Fibroblast of skin of back (primary cell): ENCODE measurements at places on chromosomes 3 and 15.

GRCh38 chr15:98876451-98877369 is 130.9 kb downstream of the PGPEP1L start:
- DNase-seq: peak; percentile 73

DNA sequence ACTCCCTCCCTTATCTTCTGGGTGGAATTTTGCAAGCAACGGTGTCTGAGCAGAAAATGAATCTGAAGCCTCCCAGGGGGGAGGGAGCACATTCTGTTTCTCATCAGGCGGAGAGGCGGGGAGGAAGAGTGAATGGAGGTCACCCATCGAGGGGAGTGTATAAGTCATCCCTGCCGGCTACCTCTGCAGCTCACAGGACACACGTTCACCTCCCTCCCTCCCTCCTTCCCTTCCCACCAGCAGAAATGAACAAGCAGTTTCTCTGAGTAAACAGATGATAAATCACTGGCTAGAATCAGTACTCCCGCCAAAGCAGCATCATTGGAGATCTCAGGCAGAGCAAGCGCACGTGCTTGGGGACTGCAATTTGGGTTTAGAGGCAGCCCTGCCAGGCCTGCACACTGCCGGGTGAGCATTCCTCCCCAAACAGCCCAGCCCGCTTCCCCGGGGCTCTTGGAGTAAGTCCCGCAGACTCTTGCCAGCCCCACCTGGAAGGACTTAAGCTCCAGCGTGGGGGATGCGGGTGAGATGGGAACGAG is 38.3 kb downstream of the CPN2 start:
- peak; percentile 13 for DNase-seq

GRCh38 chr3:148992027-148992634 is 791 bp downstream of the GYG1 start:
- DNase-seq: peak; percentile 53

- no peak for DNase-seq
Observed at GRCh38 chr3:191473661-191474198, 12.8 kb downstream of the PYDC2 start.

- DNase-seq: peak; percentile 33
Observed at GRCh38 chr3:101725194-101725889, 928 bp downstream of the CEP97 start.

- DNase-seq: no peak
Observed at GRCh38 chr3:84224262-84224661, 734.5 kb upstream of the CADM2 start.
